ENCODE measurements at places on chromosomes 2 and 18. TPM values are rescaled to one million over a fixed set of nuclear protein-coding genes. Genes with fewer than 3 reads are reported as not detected.

GRCh38 chr2:44016282-44016681 lies 20.5 kb upstream of the LRPPRC start:
- peak; percentile 62 for DNase-seq

DNA sequence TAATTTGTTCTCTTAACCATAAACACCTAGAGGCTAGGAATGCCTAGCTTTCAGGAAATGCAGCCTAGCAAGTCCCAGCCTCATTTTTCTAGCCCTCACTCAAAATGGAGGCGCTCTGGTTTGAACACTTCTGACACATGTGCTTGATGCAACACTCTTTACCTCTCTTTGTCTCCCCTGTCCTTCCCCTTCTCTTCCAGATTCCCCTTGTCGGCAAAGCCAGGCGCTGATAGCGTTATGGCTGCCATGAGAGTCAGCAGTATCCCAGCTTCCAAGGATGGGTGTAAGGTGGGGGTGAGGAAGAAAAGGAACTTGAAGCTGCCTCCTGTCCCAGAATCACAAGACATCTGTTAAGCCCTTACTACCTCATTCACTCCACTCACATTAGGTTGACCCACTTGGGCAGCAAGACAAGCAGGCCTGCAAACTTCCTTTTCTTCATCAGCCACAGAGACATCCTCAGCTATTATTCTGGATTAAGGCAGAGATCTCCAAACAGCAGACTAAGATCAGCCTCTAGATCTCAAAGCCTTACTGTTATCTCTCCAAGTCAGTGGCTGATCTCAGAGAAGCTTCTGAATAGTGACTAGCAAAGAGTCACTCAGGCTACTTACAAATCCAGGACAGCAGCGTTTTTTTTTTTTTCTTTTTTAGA lies 1.9 kb upstream of the ST3GAL5 start:
- DNase-seq = no peak

DNA sequence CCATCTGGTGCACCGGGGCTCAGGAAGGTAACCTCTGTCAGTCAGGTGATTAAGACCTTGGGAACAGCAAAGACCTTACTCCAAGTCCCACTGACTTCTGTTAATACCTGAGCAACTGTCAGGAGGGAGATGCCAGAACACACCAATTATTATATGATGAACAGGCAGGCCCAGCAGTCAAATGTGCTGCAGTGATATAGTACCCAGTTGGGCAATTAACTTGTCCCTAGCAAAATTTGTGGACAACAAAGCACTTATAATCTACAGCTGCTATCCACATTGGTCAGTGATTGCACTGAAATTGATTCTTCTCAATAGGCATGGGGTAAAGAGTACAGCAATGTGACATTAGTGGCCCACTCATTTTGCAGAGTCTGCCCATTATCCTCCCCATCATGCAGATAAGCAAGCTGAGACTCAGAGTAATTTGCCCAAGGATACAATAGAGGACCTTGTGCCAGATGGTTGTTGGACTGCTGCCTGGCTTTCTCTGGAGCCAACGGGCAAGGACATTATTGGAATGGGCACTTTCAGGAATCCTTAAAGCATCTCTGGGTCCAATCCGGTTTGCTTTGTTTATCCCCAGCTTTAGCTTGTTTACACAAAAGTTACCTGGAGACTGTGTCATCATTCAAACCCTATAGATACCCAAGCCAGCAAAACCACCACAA lies 147.6 kb downstream of the CCBE1 start:
- DNase-seq = peak; percentile 56

- no peak for DNase-seq
Measured at GRCh38 chr2:38537937-38538525, 64.7 kb downstream of the HNRNPLL start.

- DNase-seq = no peak
Measured at GRCh38 chr2:226600184-226600583, 199.4 kb downstream of the IRS1 start.

- no peak for DNase-seq
Measured at GRCh38 chr2:204781941-204782340, 236.7 kb downstream of the PARD3B start.

DNA sequence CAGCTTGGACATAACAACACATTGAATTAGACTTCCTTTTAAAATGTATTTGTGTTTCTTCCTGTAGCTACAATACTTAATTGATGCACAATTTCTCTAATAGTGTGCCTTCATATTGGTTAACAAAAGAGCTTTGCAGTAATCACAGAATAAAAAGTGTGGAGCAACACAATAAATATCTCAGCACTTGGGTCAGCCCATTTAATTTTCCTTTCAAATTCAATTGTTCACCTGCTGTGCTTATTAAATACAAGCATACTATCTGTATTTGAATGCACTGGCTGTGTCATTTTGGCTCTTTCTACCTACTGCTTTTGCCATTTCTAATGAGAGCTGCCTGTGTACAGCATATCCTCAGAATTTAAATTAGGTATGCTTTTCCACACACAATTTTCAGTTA lies 1641.3 kb upstream of the SLC39A10 start:
- DNase-seq = no peak

The RAMP1 gene
- 138 TPM for total RNA-seq

DNA sequence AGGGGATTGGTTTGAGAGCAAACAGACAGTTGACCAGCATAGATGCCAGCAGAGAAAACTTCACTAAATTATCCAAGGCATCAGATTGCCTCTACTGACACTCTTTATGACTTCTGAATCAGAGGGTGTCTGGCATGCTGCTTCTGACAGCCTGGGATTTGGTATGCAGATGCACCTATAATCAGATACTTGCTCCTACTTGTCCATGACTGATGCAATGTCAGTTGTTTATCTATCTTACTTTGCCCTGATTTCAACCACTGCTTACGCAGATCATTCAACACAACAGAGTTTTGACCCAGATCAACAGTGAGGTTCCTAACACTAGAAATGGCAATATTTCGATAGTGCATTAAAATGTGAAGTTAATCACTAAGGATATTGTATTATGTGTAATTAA lies 22.6 kb upstream of the CALCRL start:
- DNase-seq = no peak

The CDK15 gene
- total RNA-seq = 0.43 TPM

- DNase-seq = peak; percentile 29
Measured at GRCh38 chr2:162233197-162233596, 10.0 kb downstream of the FAP start.

The LHCGR gene
- total RNA-seq = not detected

DNA sequence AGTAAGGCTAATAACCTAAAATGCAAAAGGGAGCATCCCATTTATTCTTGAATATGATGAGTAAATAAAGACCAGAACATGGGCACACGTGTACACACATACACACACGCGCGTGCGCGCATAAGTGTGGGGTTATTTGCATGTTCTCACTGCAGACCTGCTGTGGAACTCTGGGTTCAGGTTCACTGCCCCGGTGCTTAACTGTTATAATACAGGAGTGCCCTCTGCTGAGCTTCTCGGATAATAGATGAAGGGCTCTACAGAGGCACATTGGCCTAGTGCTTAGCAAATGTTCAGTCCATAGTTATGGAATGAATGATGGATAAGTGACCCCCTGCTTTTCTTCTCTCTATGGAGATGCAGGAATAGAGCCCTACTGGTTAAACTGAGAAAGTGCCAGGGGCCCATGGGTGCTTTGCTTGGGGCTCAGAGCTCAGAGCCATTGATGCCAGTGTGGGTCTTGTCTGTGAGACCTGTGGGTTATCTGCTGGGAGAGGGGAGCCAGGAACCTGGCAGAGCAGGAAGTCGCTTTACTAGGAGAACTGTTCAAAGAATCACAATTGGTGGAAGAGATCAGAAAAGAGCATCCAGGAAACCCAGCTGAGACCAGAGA lies 3.6 kb upstream of the ARL4C start:
- peak; percentile 66 for DNase-seq

Measured in Right ventricle myocardium superior (tissue), 1 donor.